ENCODE measurements at places on chromosomes 2 and 18.

DNA sequence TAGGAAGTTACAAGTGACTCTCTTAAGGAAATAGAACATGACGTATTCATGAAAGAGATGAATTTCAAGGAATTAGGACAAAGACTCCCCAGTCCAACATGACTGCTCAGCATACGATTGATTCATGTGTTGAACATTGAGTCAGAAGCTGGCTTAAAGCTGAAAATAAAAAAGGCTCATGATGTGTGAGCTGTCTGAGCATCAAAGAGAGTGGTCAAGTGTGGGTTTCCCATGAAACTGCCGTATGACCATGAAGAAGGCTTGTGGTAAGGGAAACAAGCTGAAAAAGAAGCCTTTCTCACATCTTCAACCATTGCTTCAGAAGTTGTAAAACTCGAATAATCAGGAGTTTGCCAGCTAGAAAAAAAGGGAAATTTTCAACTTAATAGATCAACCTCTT lies 201.9 kb upstream of the APCDD1 start:
- DNase-seq = no peak

DNA sequence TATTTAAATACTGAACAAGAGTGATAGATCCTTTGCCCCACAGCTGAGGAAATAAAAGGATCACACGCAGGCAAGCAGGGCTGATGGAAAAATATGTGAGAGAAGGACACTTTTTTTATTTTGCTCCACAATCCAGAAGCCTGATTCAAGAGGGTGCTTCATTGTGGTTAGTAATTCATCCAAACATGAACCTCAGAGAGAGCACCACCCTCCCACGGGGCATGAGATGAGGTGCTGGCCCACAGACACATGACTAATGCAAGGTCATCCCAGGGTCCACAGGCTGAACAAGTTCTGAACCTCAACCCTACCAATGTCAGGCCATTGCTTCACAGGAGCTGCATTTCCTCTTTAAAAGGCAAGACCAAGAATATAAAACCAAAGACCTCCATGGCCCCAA lies 239.6 kb downstream of the MREG start:
- no peak for DNase-seq

- no peak for DNase-seq
Measured at GRCh38 chr2:71155846-71156245, 25.4 kb downstream of the MPHOSPH10 start.

DNA sequence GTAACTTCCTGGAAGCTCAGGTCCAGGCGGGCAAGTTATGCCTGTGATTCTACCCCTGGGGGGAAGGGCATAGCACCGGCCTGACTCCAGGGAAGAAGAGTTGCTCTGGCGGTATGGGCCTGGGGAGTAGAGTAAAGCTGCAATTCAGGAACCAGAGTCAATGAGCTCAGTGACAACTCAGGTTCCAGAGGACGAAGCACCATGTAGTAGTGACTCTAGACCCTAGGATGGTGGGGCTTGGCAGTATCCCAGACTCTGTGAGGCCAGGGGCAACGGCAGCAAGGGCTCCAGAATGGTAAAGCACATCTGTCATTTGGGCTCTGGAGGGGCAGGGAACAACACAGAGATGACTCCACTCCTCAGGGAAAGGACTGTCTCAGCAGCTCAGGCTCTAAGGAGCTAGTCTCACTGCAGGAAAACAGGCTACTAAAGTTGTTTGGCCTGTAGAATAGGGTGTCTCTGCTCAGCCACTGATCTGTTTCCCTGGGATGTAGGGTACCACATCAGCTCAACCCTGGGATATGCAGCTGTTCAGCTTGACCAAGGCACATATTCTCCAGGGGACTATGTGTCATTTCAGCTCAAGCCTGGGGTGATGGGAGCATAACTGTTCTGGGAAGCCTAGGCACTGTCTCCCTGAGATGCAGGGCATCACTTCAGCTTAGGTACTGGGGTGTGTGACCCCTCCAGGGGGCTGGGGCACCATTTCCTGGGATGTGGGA lies 36.2 kb upstream of the RHOB start:
- no peak for DNase-seq

- DNase-seq = no peak
Measured at GRCh38 chr2:60424233-60424632, 129.2 kb downstream of the BCL11A start.

DNA sequence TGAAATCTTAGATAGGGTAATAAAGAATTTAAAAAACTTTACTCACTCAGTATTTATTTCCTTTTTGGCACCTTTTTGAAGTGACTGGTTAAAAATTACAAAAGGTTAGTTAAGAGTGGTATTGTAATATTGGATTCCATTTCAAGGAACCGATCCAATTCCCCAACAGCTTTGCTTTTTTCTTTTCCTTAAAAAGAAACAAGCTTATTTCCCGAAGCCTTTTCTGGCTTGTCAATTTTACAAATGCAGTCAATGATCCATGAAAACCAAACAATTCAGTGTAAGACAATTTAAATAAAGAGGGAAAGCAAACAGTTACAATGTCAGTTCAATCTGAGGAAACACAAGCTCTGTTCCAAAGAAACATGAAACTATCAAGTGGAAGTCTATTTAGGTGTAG lies 200.2 kb downstream of the RIT2 start:
- DNase-seq = no peak

- DNase-seq = no peak
Measured at GRCh38 chr2:5315041-5315440, 377.1 kb upstream of the SOX11 start.

DNA sequence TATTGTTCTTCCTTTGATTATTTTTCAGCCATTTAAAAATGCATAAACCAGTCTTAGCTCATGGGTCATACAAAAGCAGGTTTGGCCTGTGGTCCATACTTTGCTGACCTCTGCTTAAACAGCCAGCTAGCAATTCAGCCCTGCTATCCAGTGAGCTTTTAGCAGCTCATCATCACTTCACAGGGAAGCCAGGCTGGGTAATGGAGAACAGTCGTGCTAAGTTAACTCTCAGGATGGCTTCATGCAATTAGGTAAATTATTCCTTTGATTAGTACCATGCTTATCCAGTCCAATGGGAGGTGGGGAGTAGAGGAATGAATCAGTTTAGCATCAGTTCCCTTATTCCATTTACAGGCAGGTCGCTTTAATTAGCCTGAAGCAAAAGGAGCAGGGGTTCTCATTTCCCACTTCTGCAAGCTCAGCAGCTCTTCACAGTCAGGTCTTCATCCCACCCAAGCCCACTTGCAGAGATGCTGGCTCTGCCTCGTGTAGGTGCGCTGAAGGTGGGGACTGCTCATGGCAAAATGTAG lies 109.8 kb upstream of the ALPP start:
- DNase-seq = no peak

DNA sequence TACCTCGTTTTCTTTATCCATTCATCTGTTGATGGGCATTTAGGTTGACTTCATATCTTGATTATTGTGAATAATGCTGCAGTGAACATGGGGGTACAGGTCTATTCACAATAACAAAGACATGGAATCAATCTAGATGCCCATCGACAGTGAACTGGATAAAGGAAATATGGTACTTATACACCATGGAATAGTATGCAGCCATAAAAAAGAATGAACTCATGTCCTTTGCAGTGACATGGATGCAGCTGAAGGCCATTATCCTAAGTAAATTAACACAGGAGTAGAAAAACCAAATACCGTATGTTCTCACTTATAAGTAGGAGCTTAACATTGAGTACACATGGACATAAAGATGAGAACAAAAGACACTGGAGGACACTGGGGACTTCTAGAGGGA lies 111.6 kb downstream of the LAMA3 start:
- DNase-seq = no peak

DNA sequence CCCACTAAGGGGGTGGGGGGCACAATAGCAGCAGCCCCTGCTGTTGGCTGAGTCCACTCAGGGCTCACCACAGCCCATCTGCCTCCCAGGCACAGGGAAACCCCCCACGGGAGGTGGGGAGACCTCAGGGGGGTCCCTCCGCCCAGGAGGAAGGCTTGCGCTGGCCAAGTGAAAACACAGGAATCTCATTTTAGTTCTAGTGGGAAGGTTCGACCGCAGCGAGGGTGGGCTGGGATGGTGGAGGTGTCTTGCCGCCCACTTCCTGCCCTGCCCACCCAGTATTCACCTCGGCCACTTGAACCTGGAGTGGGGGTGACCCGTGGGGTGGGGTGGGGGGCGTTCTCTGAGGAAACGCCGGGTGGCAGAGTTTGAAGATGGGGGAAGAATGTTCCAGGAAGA lies 6.9 kb upstream of the BOK start:
- no peak for DNase-seq

DNA sequence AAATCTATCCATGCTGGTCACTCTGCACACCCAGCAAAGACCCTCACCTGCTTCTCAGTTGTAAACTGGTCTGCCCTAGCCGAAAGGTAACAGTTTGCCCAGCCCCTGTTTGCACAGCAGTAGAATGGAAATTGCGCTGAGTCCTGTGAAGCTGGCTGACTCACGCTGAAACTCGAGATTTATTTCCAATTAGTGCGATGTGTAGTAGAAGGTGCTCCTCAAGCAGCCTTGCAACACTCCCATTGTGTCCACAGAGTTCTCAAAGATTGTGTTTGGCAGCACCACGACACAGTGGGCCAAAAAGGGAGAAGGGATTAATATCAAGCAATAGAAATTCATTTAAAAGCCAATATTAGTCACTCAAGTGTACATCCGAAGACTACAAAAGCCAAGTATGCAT lies 21.7 kb upstream of the APCDD1 start:
- DNase-seq = no peak

DNA sequence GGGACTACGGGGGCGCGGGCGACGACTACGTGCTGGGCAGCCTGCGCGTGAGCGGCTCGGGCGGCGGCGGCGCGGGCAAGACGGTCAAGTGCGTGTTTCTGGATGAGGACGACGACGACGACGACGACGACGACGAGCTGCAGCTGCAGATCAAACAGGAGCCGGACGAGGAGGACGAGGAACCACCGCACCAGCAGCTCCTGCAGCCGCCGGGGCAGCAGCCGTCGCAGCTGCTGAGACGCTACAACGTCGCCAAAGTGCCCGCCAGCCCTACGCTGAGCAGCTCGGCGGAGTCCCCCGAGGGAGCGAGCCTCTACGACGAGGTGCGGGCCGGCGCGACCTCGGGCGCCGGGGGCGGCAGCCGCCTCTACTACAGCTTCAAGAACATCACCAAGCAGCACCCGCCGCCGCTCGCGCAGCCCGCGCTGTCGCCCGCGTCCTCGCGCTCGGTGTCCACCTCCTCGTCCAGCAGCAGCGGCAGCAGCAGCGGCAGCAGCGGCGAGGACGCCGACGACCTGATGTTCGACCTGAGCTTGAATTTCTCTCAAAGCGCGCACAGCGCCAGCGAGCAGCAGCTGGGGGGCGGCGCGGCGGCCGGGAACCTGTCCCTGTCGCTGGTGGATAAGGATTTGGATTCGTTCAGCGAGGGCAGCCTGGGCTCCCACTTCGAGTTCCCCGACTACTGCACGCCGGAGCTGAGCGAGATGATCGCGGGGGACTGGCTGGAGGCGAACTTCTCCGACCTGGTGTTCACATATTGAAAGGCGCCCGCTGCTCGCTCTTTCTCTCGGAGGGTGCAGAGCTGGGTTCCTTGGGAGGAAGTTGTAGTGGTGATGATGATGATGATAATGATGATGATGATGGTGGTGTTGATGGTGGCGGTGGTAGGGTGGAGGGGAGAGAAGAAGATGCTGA lies 1.4 kb downstream of the SOX11 start:
- DNase-seq = no peak

GRCh38 chr2:172065111-172065510 lies 20.2 kb upstream of the DLX1 start:
- DNase-seq = no peak

- no peak for DNase-seq
Measured at GRCh38 chr2:160157861-160158829, 41.9 kb downstream of the ITGB6 start.

DNA sequence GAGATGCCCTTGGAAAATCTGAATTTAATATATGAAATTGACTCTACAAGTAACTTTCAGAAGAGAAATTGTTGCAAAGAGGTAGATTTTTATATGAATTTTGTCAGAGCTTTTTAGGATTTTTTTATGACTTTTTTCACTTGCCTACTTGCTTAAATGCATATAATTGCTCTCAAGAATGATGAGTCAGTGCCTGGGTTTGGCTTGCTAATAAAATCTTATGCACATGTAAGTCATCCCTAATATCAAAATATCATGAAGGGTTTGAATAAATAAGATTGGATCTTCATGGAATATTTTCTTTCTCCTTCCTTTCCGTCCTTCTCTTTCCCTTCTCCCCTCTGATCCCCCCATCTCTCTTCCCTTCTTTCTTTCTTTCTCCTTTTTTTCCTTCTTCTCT lies 354.1 kb downstream of the TXNL1 start:
- no peak for DNase-seq

GRCh38 chr2:238043851-238044250 lies 16.9 kb upstream of the SCLY start:
- no peak for DNase-seq

DNA sequence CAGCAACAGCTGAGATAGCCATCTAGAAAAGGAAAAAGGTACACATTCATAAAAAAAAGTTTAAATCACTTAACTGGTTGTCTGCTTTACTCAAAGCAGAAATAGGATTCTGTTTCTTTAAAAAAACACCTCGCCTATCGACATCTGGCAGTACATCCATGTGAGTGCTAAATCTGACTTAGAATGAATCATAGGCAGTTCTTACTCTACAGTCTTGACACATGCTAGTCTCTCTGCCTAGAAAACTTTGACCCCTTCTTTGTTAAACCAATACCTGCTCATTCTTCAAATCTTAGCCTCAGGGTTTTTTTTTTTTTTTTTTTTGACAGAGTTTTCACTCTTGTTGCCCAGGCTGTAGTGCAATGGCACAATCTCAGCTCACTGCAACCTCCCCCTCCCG lies 37.1 kb upstream of the GPR75 start:
- DNase-seq = no peak

DNA sequence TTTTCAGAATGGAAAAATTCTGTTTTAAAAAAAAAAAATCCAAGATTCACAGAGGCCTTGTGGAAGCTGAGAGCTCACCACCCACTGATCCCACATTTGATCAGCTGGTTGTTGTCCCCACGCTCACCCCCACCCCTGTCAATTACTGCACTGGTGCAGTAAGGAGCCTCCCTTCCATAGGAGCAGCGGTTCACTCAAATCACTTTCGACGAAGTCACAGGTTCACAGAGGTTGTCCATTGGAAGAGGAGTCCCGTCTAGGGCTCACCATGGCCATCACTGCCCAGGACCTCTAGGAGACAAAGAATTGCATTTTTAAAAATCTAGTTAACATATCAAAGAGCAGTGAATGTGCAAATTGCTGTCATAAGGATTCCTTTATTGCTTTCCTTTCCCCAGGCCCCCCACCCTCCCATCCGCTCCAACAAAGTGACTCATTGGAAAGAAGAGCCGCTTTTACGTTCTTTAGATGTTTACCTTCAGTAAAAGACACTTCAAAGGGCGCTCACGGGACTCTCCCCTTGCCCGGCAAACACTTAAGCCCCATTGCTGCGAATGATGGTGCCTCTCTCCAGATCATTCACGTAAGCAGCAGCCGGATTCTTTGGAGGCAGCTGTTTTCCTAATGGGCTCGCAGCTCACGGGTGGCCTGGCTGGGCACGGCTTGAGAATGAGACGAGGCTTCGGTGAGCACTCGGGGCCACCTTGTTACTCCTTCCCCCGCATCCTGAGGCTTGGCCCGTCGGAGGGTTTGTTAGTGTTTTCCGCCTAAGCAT lies 165.5 kb upstream of the SALL3 start:
- DNase-seq = no peak

GRCh38 chr2:100718065-100718629 lies 101.8 kb upstream of the NPAS2 start:
- DNase-seq = no peak

- no peak for DNase-seq
Measured at GRCh38 chr18:13745696-13746095, 19.2 kb downstream of the RNMT start.
